ENCODE measurements at places on chromosomes 4 and X.

GRCh38 chr4:95304898-95305297 is 243.9 kb downstream of the UNC5C start:
- no peak for DNase-seq

DNA sequence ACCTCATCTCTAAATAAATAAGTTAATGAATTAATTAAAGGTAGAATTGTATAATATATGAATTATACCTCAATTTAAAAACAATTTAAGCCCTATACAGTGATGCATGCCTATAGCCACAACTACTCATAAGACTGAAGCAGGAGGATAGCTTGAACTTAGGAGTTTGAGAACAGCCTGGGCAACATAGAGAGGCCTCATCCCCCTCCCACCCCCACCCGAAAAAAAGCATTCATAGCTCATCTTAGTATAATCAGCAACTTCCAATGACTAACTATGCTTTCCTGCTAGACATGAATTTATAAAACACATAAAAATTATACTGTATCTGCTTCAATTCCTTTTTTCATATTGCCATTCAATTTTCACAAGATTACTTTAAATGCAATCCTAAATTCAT is 1.6 kb downstream of the LRBA start:
- DNase-seq = no peak

DNA sequence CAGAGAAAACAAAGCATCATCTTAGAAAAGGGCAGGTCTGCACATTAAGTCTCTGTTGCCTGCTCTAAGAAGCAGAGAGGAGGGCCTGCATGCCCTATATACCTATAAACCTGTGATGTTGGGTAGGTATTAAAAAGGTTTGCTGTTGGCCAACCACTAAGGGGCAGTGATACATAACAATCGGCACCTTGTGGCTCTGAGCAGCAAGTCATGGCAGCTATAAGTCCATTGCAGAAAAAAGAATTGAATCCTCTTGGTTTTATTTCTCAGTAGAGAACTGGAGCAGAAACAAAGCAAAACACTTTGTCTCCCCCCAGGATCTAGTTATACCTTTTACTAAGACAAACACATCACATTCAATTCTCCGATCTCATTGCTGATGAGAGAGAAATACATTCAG is 1364.4 kb downstream of the STIM2 start:
- no peak for DNase-seq

- DNase-seq = no peak
Measured at GRCh38 chr4:142824368-142824767, 21.7 kb downstream of the INPP4B start.

GRCh38 chr4:123877551-123877950 is 481.0 kb downstream of the SPRY1 start:
- DNase-seq = no peak

- no peak for DNase-seq
Measured at GRCh38 chr4:24840362-24840761, 45.0 kb downstream of the SOD3 start.

DNA sequence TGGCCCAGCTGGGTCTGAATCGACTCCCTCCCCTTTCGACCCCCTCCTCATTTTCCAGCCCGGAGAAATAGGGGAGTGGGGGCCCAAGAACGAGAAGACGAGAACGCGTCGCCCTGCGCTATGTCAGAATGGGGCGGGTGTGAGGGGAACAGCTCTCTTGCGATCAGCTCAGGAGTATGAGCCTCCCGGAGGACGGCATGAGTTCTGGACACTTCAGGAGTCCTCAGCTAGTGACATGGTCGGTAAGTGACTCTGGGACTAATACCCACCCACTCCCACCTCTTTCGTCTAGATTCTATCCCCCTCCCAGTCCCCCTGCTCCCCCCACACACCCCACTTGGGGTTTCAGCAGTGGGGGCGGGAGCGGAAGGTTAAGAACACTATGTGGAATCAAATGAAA is 944 bp downstream of the KLF8 start:
- DNase-seq = no peak

DNA sequence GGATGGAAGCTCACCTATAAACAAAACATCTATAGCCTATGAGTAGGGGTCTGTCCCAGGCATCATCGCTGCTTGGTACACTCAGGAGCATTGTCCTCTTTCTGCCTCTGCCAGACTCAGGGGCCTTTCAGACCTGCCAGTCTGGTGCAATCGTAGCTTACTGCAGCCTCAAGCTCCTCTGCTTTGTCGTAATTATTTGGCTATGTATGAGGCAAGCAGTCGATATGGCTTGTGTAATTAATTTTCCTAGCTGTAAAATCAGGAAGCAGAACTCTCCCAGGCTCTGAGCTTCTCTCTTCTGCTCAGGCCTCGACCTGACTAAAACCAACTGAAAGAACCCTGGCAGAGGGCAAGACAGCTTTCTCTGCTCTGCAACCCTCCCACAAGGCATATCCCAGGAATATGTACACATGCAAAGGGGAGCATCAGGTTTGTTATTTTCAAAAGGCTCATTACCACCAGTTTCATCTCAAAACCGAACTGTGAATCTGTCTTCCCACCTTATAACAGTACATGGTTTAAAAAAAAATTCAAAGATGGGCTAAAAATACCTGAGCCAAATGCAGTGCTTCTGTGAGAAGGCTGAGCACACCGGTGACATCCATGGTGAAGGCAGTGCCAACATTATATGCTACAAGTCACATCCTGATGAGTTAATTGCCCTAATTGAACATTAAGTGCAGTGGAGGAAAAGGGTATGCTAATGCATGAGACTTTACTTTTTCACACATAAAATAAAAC is 309.2 kb upstream of the EMCN start:
- no peak for DNase-seq

All from activated CD4-positive, alpha-beta T cell treated with anti-CD3 and anti-CD28 coated beads for 1 hour (primary cell).